Activated T-helper 9 cell treated with anti-CD3 and anti-CD28 coated beads, Interleukin-2, amount 50 U/mL, for 16 hours (primary cell): ENCODE measurements at places on chromosomes 7 and 10.

- DNase-seq = no peak
Measured at GRCh38 chr10:111078505-111079185, 1.8 kb downstream of the ADRA2A start.

DNA sequence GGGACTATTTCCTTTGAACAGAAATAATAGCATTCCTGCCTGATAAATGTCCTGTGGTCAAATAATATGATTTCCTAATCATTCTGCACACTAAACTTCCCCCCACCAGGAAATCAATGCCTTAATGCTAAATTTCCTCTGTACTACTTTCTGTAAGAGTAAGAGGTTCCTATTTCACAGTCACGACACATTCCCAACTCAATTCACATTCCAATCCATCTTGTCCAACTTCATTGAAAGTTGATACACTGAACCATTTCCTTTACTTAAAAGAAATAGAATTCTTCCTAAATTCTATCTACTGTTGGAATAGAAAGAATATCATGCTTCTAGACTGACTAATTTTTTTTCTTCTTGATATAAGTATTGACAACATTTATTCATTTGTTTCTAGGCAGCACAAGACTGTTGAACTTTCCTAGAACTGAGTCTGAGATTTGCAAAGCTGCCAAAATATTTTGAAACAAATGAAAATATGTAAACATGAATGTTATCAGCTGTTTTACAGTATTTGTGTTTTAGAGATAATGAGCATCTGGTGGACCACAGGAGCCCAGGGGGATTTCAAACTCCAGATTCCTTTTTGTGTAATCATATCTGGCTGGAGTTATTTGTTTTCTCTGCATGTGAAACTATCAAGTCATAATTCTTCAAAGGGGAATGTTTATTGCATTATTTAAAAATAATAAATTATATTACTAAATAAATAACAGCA lies 121.5 kb downstream of the TPST1 start:
- no peak for DNase-seq

DNA sequence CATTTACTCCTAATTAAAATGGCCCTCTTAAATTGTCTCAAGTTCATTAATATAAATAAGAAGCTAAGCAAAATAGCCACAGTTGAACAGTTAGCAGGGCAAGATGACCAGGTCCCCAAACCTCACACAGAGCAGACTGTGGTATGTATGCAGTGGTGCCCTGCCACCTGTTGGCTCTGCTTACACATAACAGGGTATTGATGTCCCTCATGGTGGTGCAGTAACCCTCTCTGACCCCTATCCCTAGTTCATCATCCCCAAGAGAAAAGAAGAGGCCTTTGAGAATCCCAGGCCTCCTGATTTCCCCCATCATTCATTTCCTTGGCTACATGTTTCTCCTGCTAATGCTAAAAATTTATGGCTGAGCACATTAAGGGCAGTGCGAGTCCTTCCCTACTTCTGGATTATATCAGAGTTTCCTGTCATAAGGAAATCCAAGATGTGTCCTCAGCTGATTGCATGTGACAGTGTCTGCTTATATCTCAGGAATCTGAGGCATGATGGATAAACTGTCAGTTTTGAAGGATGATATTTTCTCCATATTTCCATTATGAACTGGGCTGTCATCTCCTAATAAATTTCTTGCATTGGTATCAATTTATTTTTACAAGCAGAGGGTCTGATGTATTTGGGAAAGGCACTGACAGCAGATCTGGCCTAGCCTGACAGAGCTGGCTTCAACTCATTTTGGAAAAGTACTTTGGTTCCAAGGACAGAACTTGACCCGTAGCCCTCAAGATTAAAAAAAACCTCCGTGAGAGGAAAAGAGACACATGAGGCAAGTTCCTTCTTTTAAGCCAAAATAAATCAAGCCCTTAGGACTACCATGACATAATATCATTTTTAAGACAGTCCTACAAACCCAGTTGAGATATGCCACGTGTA lies 880.6 kb downstream of the LRMDA start:
- no peak for DNase-seq

GRCh38 chr10:44143556-44143955 lies 241.3 kb downstream of the CXCL12 start:
- no peak for DNase-seq

- DNase-seq = peak; percentile 28
Measured at GRCh38 chr10:91796331-91797047, 1.7 kb upstream of the TNKS2 start.
